Activated CD4-positive, alpha-beta T cell treated with anti-CD3 and anti-CD28 coated beads for 1 hour (primary cell): ENCODE measurements at places on chromosomes 3 and 15.

DNA sequence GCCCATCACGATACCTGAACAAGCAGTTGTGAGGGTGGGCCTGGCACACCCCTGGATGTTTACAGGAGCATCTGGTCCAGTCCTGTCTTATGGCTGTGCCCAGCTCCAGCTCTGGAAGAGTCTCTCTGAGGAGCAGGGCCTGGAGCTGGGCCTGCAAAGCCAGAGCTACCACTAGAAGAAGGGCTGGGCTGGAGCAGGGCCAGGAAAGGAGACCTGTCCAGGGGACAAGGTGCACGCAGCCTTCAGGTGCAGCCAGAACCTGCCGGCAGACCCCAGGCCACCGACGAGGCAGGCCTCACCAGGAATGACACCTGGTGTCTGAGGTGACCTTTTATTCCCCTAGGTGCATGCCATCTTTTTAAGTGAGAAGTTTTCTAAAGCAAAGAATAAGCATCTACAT is 8.4 kb upstream of the BCL2L10 start:
- no peak for DNase-seq

- no peak for DNase-seq
These were observed 33.8 kb downstream of the RBMS3 start for GRCh38 chr3:29314727-29315088.

DNA sequence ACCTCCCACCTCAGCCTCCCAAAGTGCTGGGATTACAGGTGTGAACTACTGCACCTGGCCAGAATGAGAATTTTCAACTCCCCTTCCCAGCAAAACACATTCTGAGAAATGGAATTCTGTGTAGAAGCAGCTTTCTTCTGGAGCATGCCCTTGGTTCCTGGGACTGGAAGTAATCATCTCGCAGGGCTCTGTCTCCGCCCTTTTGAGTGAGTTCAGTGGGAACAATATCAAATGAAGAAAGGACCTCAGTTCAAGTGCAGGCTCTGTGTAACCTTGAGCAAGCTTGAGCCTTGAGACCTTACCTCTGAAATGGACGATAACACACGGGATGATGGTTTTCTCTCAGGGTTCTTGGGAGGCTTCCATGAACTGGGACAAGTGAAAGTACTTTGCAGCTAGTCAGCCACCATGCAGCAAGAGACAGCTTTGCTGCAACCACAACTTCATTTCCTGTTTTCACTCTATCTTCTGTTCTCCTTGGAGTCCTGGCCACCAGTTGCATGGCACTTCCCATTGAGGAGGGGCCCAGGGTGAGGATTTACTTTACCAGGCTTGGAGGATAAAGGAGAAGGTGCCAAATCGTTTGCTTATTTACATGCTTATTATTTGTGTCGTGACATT is 35.7 kb upstream of the IGF1R start:
- DNase-seq: no peak

GRCh38 chr3:23873941-23874340 is 42.8 kb downstream of the NKIRAS1 start:
- no peak for DNase-seq

DNA sequence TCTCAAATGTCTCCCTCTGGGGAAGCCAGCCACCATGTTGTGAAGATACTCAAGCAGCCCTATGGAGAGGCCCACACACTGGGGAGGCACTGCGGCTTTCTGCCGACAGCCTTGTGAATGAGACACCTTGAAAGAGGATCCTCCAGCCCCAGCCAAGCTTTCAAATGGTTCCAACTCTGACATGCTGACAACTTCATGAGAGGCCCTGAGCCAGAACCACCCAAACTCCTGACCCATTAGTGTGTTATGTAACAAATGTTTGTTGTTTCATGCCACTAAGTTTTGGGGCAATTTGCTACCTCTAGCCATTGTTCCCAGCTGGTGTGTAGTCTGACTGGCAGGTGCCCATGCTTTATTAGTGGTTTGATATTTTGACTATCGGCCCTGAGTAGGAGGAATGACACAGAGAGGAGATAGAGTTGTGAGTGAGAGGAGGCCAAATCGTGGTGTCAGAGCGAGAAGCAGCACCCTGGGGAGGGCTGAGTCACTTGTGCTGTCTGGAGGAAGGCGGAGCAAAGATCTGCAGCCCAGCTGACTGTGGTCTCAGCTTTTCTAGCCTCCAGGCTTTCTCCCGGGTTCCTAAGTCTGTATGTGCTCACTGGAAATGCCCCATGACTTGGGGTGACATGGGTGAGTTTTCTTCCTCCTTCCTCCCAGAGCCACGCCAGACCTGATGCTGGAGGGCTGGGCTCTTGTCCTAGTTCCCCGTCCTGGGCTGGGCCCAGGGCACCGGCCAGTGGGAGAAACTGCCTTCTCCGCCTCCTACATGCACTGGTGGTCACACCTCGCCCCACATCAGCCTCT is 56.7 kb upstream of the BLM start:
- peak; percentile 55 for DNase-seq

- DNase-seq: peak; percentile 2
These were observed 13.4 kb downstream of the MYL3 start for GRCh38 chr3:46849686-46850467.

DNA sequence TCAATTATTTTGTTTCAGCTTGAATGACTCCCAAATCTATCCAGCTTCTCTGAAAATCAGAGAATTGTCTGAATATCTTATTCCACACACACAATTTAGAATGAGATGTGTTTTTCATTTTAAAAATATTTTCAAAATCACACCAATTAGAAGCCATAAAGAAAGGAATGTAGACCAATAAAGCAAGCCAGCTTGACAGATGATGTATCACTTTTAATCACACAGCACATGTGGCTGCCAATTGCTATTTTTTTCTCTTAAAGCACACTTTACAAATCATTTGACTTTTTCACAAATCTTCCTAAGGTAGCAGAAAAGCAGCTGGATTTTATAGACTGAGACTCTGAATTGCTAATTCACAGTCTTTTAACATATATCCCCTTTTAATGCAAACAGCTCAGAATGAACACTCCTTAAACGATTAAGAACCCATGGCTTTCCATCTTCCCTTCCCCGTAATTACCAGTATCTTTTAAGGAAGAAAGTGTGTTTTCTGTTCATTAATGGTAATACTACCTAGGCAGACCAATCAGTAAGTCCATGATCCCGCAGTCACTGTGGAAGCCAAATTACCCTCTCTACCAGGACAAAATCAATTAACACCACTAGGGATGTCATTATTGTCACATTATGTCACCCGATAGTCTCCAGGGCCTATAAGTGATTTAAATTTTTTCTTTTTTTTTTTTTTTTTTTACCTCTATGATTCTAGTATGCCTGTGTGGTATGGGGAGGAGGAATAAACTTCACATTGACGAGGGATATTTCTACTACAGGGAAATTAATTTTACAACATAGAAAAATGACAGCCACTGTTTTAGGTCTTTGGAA is 250.0 kb upstream of the VEPH1 start:
- no peak for DNase-seq

- no peak for DNase-seq
These were observed 6.9 kb downstream of the TNIK start for GRCh38 chr3:171453180-171453886.

DNA sequence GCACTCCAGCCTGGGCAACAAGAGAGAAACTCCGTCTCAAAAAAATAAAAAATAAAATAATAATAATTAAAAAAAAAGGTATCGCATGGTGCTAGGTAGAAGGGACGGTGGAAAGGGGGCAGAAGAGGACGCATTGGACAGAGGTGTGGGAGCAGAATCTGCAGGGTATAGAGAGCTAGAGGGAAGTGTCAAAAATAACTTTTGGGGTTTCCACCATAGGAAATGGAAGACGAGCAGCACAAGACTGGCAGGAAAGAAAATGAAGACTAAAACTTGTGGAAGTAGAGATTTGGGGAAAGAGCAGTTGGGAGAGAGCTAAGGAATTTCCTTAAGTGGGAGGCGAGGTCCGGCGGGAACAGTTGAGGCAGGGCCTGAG is 585 bp upstream of the MKRN2 start:
- no peak for DNase-seq

- no peak for DNase-seq
These were observed 279.0 kb upstream of the EPHA3 start for GRCh38 chr3:88828466-88828865.

- DNase-seq: no peak
These were observed 280.8 kb downstream of the RBMS3 start for GRCh38 chr3:29561651-29562149.

- no peak for DNase-seq
These were observed 21.1 kb downstream of the LRTM1 start for GRCh38 chr3:54906763-54907162.
